ENCODE measurements at places on chromosomes 1 and 21.

- DNase-seq, result no peak
Measured at GRCh38 chr1:24762133-24762676, 17.0 kb downstream of the CLIC4 start.

GRCh38 chr1:39637361-39637760 is 2.1 kb downstream of the HEYL start:
- DNase-seq, result no peak

DNA sequence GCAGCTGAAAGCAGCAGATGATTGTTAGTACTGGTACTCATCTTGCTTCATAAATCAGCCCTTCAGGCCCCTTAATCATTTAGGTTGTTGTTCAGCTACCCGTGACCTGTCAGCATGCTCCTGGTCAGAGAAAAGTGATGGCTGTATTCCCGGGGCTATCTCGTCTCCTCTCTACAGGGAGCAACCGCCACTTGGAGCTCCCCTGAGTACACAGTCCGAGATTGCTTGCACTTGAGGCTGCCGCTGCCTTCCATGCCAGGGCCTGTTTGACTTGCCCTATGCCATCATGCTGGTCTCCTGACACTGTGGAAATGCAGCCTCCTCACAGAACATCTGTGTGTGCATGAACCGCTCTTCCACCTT is 97.5 kb downstream of the SPATA46 start:
- no peak for DNase-seq

GRCh38 chr1:82931006-82931405 is 1067.9 kb downstream of the TTLL7 start:
- DNase-seq, result peak; percentile 32

DNA sequence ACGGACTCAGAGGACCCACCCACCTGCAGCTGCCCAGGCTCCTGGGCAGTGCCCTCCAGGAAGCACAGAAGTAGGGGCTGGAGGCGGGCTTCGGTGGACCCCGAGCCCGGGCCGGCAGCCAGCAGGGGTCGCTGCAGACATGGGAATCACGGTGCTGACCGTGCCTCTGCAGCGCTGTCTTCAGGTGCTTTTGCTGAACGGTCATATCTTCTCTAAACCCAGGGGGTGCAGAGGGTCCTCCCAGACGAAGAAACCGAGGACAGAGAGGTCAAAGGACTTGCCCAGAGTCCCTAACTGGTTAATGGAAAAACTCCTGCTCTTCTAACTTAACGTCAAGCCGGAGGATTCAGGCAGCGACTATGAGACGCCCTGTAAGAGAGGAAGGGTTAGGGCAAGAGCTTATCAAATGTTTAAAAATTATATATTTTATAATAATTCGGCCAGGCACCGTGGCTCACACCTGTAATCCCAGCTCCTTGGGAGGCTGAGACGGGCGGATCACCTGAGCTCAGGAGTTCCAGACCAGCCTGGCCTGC is 21.5 kb upstream of the LEFTY2 start:
- no peak for DNase-seq

GRCh38 chr1:61740751-61741700 is 1.3 kb upstream of the PATJ start:
- no peak for DNase-seq

GRCh38 chr1:206142011-206142410 is 24.8 kb upstream of the AVPR1B start:
- no peak for DNase-seq

DNA sequence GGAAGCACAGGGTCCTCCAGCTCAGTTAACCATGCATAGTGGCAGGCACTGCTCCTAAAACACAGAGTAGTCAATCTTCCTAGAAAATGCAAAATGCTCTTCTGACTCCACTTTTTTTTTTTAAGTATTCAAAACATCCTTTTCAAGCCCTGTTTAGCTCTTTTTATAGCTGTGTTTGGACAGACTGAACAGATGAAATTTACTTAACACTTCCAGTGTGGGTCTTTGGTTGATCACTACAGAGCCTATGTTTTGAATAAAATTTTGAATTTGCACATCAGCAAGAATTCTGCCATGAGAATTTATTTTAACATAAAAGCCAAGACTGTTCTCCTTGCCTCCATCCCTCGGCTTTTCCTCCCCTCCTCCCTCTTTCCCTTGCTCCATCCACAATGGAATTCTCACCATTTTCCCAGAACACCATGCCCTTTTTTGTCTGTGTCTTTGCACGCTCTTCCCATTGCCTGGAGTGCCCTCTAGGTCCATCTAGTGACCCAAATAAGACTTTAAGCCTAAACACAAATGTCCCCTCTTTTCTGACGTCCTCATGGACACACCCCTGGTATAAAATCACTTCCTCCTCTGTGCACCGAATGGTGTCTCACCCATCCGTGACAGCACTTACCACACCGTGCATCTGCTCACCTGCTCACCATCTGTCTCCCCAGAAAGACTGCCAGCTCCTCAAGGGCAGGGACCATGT is 24.0 kb upstream of the CPT2 start:
- DNase-seq, result no peak

- no peak for DNase-seq
Measured at GRCh38 chr1:63819795-63820194, 46.0 kb downstream of the ROR1 start.

- no peak for DNase-seq
Measured at GRCh38 chr1:30732277-30732996, 9.1 kb upstream of the MATN1 start.

DNA sequence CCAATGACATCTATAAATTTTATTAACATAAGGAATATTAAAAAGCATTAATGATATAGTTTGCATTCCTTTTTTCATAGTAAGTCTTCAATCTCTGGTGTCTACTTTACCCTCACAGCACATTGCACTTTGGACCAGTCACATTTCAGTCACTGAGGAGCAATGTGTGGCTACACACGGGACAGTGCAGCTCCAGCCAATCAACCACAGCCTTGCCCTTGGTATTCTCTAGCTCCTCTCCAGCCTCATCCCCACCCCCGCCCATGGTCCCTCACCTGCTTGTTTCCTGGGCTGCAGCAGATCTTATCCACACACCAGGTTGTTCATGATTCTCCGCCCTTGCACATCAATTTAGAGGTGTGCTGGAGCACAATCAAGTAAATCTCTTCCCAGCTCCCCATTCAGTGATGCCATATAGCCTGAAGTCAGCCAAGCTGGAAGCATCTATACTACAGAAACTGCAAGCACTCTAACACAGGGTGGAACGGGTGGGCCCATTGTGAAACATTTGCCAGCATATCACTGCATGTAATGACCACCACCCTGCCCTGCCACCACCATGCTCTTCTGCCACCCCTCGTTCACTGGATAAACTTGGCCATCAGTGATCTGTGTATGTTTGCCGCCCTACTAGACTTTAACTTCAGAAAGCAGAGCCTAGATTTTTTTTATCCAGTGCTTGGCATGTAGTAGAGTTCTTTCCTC is 93.0 kb upstream of the SLC44A3 start:
- DNase-seq, result no peak

DNA sequence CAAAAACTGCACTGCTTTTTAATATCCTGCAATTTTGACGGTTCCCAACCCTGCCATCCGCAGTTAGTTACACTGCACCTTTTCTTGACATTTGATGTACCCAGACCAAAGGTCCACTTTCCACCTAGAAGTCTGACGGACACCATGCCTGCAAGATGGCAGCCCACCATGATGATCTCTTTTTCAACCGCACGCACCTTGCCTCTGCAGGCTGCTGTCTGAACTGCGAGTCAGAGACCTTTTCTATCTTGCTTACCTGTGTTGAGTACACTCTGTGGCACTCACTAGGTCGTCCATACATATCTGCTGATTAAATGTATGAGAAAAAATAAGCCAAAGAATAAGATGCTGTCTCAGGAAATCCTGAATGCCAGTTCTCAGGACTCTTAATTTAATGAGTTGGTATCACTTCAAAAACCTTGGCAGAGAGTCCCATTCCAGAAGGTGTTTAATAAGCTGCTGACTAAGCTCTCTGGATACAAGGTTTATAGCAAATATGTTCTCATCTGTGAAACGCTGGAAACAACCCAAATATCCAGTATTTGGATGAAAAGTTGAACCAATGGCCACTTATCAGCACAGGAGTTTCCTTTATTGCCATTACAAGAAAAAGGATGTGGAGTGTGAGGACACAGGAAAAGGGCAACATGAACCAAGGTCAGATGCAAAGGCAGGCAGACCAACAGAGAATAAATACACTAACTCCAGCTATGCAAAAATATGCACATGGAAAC is 37.9 kb downstream of the GNG12 start:
- DNase-seq, result peak; percentile 21

- no peak for DNase-seq
Measured at GRCh38 chr1:28577052-28577678, 14.9 kb upstream of the RAB42 start.

DNA sequence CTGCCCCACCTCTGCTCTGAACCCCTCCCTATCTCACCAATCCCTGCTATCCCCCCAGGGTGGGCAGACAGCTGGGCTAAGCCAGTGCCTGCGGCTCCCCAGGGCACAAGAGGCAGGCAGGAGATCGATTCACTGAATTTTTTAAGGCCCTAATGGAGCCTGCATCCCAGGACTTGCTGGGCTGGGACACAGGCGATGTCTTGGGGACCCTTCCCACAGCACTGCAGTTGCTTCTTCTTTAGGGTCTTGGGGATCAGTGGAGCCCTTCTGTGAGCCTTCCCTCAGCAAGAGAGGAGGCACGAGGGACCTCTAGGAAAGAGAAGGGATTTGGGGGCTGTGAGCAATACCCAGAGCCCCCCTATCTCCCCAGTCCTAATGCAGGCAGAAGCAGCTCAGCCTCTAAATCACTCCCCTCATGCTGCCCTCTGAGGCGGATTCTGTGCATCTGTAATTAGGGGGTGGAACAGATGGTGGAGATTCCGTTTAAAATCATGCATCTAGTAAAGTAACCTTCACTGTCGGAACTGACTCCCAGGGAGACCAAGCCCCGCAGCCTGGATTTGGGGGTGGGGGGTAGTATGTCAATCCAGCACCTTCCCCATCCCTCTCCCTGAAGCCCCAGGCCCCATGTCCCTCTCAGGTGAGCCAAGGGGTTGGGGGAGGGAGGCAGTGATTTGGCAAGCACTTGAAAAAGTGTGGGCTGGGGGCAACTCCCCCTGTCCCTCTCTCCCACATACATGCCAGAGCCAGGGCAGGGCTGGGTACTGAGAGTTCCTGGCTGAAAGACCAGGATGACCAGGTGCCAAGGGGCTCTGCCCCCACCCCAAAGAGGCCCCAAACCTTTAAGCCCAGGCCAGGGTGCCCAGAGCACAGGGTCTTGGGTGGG is 10.0 kb downstream of the AHDC1 start:
- no peak for DNase-seq

DNA sequence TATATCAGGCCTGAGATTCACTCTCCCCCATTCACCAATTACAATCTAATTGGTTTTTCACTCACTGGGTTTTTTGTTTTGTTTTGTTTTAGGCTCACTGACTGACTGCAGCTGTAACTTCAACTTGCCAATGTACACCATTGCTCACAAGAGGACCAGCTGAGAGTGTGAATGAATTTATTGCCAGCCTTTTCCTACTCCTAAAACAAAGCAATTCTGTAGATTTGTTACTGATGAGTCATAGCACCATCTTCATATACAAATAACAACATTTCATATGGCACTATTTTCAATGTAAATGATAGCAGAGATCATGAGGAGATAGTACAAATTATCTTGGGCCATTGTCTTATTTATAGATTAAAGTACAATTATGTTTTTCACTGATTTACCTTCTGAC is 76.0 kb upstream of the DPYD start:
- no peak for DNase-seq

DNA sequence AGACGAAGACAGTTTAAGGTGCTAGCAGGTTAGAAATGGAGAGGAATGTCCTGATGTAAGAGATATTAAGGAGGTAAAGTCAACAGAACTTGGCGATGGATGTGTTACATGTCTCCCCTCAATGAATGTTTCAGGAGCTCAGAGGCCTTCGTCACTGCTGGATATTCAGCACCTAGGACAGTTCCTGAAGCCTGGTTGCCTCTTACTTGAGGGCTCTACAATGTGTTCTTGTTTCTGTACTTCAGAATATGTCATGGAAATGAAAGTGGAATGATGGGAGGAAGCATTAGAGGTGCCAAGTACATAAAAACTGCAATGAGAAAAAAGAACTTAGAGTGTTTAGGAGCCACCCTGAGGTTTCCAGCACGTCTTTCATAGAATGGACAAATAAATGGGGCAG is 17.7 kb downstream of the TNR start:
- DNase-seq, result no peak

- DNase-seq, result no peak
Measured at GRCh38 chr1:53281133-53281532, 42.8 kb upstream of the MAGOH start.

DNA sequence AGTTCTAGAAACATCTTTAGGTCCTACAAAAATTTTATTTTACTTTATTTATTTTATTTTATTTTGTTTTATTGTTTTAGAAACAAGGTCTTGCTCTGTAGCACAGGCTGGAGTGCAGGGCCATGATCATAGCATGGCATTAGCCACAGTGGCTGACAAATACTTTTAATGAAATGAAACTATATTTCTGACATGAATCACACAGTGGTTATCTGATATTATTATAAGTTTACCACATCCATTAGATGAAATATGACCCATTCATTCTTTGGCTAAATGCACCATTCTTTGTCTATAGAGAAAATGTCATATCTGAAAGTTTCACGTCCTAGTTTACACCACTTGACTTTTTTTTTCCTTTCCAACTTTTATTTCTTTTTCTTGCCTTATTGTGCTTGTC is 613.4 kb upstream of the ADAMTS5 start:
- no peak for DNase-seq

GRCh38 chr1:116420417-116421200 is 47.6 kb downstream of the ATP1A1 start:
- no peak for DNase-seq

GRCh38 chr1:78147031-78147430 is 101.3 kb downstream of the GIPC2 start:
- DNase-seq, result no peak

DNA sequence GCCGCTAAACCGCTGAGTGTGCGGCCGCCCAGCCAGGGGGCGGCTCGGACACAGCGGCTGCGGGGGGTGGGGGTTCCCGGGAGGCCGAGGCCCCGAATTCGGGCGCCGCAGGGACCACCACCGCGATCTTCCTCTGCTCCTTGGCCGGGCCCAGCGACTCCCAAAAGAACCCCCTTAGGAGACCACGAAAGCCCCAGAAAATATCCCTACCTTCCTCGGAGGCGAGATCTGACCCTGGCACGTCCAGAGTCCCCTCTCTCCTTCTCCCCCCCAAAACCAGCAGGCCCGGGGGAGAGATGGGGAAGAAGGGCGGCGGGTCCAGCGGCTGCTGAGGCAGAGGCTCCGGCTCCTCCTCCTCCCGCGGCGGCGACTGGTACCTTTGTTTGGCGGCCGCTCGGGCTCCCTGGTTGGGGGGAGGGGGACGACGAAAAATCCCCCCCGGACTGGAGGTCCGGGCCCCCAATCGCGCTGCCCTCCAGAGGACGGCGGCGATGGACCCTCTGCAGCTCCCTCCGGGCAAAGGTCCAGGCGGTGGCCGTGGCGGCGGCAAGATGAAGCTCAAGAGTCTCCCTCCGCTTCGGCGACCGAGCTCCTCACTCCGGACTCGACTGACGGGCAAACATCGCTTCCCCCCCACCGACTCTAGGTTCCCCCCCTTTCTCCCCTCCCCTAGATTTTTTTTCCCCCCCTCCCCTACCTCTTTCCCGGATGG is at the start of gene ARID4B:
ARID4B (minus strand) TSS at position 621 of the 712 bp plus-strand sequence. CDS start 1,260 bp downstream, outside the sequence.
- no peak for DNase-seq
